ENCODE measurements at places on chromosomes 4 and X.

DNA sequence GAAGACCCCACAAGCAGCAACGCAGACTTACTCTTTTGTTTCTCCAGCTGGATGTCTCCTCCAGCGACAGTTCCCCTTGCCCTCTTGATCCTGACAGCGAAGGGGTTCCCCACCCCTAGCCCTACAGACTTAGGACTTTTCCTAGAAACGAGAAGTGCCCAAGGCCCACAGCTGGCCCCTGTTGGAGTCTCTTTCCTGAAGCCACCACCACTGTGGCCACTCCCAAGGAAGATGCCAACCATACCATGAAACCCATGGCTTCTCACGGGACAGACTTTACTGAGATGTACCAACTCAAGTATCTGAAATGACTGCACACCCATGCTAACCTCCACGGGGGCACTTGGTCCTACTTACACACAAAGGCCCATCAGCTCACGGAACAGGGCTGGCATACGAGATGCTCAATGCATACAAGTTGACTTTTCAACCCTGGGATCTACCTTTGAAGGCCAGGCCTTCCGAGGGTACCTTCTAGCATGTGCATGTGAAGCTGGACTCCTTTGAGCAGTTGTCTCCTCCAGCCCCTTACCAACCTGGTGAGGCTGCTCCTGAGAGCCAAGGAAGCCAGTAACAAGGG is 924 bp upstream of the IRAK1 start:
- DNase-seq: no peak

DNA sequence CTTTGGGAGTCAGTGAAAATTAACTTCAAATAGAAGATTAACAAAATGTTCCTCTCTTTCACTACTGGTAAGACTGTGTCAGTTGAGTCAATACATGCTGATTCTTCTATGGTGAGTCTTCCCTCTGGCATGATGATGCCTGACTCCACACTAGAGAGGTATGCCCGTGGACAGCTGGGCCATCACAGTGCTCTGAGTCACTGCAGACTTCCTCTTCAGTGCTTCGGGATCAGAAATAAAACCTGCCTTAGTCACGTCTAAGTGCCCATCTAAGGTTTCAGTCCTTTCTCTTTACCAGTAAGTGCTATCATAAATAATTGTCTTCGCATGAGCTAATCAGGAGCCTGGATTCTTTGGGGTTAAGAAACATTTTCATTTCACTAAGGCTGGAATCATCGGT is 1.6 kb upstream of the ASB5 start:
- no peak for DNase-seq

- DNase-seq: no peak
Measured at GRCh38 chr4:945274-946102, 13.2 kb downstream of the TMEM175 start.

DNA sequence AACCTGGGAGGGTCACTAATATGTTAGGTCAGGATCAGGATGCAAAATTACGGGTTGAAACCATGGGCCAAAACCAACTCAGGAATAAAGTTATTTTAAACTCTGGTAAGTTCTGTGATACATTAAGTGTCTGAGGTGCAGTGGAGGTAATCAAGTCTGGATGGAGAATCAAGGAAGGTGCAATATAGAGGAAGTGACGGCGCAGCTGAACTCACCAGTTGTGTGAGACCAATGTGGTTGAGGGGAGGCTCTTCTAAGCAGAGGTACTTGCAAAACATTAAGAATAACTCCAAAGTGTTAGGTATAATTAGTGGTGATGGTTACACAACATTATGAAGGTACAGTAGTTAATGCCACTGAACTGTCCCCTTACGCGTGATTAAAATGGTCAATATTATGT is 19.7 kb downstream of the GAB3 start:
- no peak for DNase-seq

DNA sequence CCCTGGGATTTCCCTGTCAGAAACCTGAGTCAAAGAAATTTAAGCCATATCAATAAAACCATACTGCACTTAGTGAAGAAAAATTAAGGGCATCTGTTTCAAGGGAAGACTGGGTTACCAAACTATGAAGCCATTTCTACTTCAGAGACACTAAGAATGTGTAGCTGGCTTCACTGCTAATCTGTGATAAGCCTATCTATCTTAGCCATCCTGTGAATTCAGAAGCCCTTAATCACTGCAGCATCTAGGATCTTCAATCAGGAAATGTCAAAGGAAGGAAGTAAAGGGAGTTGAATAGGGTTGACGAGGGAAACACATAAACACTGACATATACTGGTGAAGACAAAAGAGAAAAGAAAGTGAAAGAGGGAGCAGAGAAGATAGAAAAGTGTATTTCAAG is 777.6 kb upstream of the DIAPH2 start:
- no peak for DNase-seq

DNA sequence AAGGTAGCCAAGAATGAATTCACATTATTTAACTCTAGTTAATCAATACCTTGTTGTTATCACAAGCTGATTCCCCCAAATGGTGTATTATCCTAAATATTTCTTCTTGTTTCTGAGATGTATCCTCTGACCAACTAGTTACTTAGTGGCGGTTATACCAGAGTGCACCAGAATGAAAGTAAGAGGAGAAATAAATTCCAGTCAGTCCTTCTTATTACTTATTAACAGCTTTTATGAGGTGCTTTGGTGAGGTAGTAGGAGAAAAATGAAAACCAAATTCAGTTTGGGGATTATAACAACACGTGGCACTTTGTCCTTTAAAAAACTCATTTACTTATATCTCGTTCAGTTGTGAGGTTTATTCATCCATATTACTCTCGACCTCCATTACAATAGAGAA is 101.9 kb downstream of the AMMECR1 start:
- no peak for DNase-seq

GRCh38 chr4:143514497-143514896 is 995 bp downstream of the SMARCA5 start:
- no peak for DNase-seq

GRCh38 chrX:101287402-101287801 is 3.7 kb downstream of the TAF7L start:
- no peak for DNase-seq

DNA sequence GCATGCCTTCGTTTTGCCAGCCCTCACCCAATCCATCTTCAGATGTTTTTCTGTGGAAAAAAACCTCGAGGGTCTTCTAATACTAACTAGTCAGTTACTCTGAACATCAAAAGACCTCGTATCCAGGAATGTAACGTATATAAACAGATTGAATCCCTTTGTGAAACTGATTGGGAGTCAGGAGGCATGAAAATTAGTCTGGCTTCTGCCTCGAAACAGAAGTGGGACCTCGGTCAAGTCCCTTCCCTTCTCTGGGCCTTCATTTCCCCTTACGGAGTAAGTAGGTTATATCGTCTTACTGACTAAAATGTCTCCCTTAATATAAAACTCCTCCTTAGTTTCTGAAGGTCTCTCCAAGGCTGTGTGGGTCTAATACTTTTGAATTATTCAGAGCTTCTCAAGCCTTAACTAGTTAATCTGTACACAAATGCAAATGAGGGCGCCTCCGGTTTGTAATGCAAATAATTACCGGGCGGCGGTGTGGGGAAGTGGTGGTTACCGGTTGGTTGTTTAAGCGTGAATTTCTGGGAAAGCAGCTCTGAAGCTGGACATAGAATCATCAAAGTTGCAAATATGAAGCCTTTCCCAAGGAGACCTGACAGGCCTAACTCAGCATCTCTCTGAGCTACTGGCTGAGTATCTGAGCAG is 11.4 kb upstream of the NKRF start:
- DNase-seq: no peak

GRCh38 chr4:103074744-103075434 is 1.7 kb downstream of the SLC9B2 start:
- no peak for DNase-seq

DNA sequence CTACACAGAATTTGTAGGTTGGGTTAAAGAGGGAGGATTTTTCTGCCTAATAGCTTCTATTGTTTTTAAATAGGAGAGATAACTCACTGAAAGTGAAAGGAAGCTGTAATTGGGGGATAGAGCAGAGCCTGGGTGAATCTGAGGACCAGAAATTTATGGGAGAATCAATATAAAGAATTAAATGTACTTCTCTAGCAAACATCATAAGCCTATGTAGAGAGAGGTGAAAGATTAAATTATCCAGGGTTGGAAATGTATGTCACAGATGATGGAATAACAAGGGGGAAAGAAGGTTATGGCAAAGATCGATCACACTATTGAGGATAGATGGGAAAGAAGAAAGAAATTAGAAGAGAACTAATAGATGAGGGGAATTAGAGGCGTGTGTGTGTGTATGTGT is 104.4 kb upstream of the DCAF8L1 start:
- no peak for DNase-seq

- DNase-seq: no peak
Measured at GRCh38 chrX:31423609-31424189, 351.9 kb upstream of the FTHL17 start.

GRCh38 chrX:9940421-9940820 is 26.7 kb upstream of the CLDN34 start:
- DNase-seq: no peak

GRCh38 chr4:184617600-184618196 is 31.5 kb downstream of the CASP3 start:
- DNase-seq: no peak

GRCh38 chr4:76745240-76745639 is 152.7 kb downstream of the SOWAHB start:
- no peak for DNase-seq

DNA sequence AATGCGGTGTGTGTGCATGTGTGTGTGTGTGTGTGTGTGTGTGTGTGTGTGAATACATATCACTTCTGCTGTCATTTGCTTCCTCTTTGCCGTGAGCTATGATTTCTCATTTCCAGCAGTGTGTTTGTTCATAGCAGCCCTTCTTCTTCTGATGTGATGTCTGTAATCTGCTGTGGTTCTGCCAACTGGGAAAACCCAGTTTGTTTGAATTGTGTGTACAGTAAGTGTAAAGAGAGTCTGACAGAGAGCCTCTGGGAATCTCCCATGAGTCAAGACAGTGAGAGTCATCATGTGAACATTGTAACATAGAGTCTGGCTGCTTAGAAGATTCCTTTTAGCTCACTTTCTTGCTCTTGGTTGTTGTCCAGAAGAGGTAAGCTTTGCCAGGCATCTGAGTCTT is 8.4 kb upstream of the NWD2 start:
- DNase-seq: no peak

DNA sequence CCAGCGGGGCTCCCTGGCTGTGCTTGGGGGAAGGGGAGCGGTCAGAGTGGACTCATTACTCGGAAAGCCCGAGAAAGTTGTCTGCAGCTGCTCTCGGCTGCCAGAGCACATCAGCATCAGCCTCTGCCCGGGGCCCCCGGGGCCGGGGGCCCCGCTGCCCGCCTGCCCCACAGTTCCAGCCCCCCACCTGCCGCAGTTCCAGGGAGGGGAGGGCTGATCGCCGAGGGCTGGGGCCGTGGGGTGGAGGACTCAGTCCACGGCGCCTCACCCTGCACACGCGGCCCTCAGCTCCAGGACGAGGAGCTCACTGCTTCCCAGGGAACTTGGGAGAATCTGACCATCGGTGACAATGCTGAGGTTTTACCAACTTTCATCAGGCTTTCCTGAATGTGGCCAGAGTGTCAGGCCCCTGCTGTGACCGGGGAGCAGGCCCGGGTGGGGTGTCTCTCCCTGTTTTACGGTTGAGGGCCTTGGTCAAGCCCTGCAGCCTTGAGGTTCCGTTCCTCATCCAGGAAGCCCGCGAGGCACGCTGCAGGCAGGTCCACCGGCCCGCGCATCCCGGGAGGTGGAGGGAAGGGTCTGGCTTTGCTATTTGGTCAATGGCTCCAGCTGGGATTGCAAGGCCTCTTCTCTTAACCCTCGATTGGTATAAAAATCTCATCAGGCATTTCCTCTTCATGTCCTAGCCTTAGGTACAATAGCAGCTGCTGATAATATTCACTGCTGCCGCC is 57.2 kb downstream of the CPZ start:
- no peak for DNase-seq

GRCh38 chr4:2132438-2132837 is 73.3 kb downstream of the NAT8L start:
- no peak for DNase-seq

DNA sequence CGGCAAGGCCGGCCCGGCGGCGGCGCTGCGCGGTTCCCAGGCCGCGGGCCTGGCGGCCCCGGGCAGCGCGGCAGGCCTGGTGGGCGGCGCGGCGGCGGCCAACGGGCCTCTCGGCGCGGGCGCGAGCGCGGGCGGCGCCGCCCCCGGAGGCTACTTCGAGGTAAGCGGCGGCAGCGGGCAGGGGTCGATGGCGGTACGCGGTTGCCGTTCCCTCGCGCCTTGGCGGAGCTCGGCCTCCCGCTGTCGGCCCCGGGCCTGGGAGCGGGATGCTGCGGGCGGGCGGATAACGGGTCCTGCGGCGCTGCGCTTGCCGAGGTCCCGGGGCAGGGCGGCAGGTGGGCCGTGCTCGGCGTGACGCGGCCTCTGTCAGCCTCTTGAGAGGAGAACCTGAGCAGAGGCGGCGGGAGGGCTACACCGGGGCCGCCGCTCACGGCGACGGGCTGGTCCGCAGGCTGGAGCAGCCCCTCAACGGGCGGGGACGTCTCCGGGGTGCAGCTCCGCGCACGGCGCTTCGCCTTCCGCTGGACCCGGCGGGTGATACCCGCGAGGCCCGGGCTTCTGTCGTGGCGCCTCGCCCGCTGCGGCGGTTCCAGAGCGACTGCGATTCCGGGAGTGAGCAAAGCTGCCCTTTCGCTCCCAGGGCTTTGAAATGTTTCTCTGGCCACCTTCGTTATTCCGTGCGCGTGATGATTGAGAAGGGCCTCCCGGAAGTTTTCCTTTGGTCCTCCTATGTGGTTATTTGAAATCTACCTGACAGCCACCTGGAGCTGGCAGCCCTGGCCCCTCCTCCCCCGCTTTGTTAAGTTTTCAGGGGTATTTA is 774 bp downstream of the FAM193A start:
- no peak for DNase-seq

- no peak for DNase-seq
Measured at GRCh38 chr4:87240341-87240740, 19.9 kb upstream of the KLHL8 start.

GRCh38 chr4:83266689-83267088 is 17.9 kb downstream of the COQ2 start:
- DNase-seq: no peak

- DNase-seq: no peak
Measured at GRCh38 chr4:25154594-25155265, 5.5 kb downstream of the SEPSECS start.

DNA sequence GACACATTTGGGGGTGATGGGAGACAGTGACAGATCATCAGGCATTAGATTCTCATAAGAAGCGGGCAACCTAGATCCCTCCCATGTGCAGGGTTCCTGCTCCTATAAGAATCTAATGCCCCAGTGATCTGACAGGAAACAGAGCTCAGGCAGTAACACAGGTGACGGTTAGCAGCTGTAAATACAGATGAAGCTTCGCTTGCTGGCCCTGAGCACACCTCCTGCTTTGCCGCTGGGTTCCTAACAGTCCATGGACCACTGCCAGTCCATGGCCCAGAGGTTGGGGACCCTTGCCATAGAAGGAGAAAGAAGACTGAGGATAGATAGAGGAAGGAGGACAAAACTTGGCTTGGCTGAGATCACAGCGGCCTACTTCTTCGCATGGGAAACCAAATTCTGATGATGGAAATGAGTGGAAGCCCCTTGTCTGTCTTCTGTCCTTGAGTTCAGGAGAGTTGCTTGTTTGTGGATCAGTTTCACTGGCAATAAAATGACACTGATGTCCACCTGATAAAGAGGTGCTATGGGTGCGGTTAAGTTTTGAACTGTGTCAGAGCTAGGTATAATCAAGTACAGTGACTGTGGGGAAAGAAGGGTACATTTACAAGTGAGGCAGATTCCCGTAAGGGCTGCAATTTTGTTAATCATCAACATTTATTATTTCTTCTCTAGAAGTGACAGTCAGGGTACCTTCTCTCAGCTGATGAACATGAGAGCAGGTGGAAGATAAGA is 1.7 kb upstream of the TIFA start:
- DNase-seq: no peak

- DNase-seq: no peak
Measured at GRCh38 chr4:1809754-1810502, 16.8 kb downstream of the FGFR3 start.
